ENCODE measurements at places on chromosomes 7 and 10. TPM values are rescaled to one million over a fixed set of nuclear protein-coding genes. Genes with fewer than 3 reads are reported as not detected.
A peak's percentile ranks its signal among the peaks of the same experiment; 100 is the strongest.

DNA sequence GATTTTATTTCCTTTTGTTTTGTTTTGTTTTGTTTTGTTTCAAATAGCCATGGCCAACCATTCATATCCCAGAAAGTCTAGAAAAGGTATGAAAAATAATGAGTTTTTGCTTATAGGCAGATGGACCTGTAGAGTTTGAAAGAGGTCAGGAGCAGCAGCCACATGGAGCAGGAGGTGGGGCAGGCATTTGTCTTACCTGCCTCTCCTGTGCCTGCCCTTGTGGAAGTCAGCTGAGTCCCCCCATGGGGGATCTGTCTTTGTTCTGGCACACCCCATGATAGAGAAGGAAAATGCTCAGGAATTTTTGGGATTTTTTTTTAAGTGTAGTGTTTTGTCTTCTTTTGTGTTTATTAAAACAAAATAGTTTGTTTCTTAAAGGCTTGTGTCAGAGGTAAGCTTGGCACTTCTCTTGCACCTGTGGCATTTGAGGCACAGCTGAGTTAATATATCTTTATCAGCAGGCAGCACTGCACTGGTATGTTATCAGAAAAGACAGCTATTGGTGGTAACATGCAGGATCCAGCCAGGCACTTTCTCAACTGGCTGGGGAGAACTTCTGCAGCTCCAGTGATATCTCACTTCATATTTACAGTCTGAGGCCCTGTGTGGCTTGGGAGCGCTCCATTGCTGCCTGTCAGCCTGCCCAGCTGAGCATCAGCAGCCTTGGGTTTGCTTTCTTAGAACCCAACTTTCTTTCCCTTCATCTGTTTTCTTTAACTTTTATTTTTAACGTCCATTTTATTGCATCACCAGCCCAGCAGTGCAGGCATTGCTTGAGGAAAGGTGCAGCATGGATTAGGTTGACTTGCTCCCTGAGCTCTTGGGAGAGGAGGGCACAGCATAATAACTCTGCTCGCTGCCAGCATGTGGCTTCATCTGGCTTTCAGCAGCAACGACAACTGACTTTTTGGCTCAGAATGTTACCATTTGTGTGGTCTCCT, 44.4 kb downstream of the LRRC4 start:
- DNase-seq, result no peak

GRCh38 chr10:43260117-43260761, 6.6 kb downstream of the RASGEF1A start:
- DNase-seq, result peak; percentile 7

Gene SEMA3C
- 349 TPM for total RNA-seq

Gene KCND2
- 0.05 TPM for total RNA-seq

Gene LRRD1
- total RNA-seq, result not detected

Gene PRRT4
- total RNA-seq, result not detected

GRCh38 chr7:80105701-80106408, 28.8 kb upstream of the GNAI1 start:
- DNase-seq, result peak; percentile 36

GRCh38 chr7:101527844-101528667, 101.0 kb downstream of the MYL10 start:
- DNase-seq, result peak; percentile 75

GRCh38 chr7:143954135-143954534, 509 bp upstream of the OR2F1 start:
- no peak for DNase-seq

- peak; percentile 85 for DNase-seq
These were observed 109.3 kb downstream of the TCF7L2 start for GRCh38 chr10:113059371-113059780.

DNA sequence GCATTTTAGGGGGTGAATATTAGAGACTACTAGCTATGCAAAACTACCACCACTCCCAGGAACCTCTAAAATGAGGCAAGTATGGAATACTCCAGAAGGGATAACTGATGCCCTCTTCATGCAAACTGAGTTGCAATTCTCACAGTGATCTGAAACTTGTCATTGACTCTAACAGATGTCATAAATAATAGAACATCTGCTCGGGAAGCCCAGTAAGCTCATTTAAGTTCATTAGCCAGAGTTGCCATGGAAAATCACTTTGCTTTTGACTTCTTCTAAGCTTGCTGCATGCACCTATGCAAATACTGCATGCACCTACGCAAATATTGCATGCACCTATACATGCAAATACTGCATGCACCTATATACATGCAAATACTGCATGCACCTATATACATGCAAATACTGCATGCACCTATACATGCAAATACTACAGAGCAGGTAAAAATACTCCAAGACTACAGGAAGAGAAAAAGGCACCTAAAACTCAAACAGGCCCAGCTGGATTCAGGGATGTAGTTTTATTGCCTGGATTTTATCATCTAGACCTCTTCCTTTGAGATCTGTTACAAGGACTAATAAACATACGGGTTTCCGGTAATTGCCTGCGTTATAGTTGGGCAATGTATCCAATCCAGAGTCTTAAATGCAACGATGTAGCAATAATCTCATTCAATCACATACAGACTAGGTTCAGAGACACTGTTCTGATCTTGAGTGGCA, 1061.1 kb upstream of the AUTS2 start:
- no peak for DNase-seq

Gene SLC29A4
- 2.6 TPM for total RNA-seq

Gene DRGX
- total RNA-seq, result not detected

GRCh38 chr7:80243425-80243824, 108.8 kb downstream of the GNAI1 start:
- no peak for DNase-seq

DNA sequence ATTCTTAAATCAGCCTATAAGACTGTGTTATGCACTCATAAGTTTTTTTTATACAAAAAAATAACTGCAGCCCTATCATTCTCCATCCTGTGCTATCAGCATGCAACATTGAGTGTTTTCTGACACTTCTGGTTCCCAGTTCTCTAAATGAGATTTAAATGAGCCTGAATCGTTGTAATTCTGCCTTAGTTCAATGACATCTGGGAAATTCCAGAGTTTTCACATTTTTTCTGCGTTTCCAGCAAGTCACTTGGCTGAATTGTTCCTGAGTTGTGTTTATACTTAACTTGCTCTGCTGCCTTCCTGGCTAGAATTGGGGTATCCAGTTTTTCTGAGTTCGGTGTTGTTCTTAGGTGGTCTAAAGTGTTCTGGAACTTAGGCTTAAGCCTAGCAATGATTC, 636.1 kb upstream of the FZD8 start:
- peak; percentile 26 for DNase-seq

GRCh38 chr7:111650456-111650999, 88.2 kb upstream of the IMMP2L start:
- peak; percentile 3 for DNase-seq

DNA sequence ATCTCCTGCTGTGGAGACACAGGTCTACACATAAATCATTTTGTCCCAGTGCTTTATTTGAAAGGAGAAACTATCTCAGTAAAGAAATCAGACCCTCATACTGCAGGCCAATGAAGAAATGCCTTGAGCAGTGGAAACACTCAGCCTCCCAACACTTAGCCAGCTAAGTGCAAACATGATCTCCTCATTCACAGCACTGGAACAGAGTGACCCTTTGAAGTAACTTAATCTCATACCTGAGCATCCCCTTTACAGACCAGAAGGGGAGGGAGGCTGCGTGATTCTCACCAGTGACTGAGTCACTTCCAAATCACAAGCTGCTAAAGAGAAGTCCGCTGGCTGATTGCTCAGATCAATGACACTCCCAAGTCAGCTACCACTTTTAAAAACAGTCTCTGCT, 4.5 kb downstream of the CHST15 start:
- DNase-seq, result no peak

DNA sequence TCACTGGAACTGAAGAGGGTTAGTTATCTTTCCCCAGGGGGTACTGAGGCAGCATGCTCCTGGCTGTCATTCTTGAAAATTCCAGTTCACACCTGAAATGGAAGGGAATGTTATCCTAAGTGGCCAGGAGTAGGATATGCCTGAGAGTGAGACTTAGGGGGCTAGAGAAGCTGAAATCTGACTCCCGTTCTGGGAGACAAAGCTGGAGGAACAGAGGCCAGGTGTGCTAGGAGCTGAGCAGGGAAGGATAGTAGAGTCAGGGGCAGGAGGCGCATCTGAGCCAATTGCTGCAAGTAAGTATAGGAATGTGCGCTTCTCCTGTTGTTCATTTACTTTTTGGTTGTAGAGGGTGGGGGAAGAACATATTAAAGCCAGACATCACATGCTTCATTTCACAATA, 58.1 kb upstream of the KIAA1217 start:
- DNase-seq, result no peak

DNA sequence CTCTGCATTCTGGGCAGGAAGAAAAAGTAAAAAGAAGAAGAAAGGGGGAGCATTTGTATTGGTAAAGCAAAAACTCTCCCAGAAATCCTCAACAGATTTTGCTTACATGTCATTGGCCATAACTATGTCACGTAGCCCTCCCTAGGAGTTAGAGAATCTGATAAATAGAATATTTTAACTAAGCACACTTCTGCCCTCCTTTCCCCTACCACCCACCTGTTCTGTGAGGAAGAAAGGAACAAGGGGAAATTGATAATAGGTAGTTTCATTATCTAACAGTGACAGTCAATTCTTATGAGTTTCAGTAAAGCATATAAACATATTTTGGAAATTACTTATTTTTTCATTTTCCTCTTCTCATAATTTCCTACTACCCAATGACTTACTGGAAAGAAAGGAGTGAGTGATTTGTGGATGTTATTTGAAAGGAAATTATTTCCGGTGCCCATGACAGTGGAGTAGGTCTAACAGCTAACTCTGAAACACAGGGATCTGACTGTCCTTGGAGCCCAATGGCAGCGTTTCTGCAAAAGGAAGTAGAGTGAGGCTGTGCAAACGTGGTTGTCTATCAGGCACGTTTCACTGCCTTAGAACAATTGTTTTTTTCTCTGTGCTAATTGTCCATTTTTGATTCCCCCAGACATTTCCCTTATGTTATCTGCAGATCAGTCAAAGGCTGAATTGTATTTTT, 128.6 kb upstream of the MDFIC start:
- DNase-seq, result no peak

DNA sequence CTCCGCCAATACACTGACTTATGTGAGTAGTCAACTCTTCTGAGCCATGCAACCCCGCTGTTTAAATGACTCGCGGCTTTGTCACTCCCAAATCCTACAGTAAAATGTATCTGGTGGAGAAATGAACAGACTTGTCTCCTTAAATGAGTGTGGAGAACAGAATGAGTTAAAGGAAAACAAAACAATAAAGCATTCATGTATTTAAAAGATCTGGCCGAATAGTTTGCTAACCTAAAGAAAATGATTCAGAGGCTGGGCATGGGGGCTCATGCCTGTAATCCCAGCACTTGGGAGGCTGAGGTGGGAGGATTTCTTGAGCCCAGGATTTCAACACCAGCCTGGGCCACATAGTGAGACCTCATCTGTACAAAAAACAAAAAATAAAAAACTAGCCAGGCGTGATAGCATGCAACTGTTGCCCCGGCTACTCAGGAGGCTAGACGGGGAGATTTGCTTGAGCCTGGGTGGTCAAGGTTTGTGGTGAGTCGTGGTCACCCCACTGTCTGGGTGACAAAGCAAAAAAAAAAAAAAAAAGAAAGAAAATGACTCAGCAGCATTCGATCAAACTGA, 86.5 kb upstream of the PFKP start:
- DNase-seq, result peak; percentile 84

Gene SEMA3D
- total RNA-seq, result 0.20 TPM

- peak; percentile 25 for DNase-seq
These were observed 486.7 kb downstream of the SDK1 start for GRCh38 chr7:3787717-3788264.

DNA sequence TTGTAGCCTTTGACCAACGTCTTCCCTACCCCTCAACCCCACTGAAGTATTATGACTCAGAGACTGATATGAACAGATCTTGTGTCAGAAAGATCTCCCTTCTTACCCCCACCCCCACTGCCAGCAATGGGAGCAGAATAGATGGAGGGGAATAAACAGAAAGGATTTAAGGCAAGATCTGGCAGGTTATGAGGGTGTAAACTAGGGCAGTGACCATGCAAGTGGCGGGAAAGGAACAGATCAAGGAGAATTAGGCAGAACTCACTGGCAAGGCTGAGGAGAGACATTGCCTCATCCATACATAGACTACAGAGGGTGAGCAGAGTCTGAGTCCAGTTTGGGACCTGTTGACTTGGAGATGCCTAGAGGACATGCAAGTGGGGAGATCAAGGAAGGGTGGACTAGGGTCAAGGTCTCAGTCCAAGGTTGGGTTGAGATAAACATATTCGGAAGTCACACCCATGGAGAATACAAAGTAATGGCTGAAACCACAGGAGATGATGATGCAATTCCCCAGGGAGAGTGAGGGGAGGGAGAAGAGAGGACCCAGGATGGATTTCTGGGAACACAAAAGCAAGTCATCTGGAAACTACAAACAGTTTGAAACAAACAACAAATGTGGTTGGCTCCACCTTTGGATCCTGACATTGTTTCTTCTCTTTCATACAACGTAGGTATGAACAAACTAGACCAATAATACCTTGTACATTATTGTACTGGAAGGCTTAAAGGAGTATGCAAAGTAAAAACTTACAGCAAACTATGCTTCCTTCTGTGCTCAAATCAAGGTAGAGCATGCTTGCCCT, 44.9 kb upstream of the IL6 start:
- DNase-seq, result no peak

DNA sequence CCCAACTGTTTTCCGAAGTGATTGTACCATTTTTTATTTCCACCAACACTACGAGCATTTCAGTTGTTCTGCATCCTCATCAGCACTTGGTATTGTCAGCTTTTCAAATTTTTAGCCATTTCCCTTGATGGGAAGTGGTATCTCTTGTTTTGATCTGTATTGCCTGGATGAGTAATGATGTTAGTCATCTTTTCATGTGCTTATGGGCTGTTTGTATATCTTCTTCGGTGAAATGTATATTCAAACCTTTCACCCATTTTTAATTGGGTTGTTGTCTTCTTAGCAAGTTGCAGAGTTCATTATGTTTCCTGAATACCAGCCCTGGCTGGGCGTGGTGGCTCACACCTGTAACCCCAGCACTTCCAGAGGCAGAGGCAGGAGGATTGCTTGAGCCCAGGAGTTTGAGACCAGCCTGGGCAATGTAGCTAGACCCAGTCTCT, 22.1 kb downstream of the CLIP2 start:
- peak; percentile 34 for DNase-seq

DNA sequence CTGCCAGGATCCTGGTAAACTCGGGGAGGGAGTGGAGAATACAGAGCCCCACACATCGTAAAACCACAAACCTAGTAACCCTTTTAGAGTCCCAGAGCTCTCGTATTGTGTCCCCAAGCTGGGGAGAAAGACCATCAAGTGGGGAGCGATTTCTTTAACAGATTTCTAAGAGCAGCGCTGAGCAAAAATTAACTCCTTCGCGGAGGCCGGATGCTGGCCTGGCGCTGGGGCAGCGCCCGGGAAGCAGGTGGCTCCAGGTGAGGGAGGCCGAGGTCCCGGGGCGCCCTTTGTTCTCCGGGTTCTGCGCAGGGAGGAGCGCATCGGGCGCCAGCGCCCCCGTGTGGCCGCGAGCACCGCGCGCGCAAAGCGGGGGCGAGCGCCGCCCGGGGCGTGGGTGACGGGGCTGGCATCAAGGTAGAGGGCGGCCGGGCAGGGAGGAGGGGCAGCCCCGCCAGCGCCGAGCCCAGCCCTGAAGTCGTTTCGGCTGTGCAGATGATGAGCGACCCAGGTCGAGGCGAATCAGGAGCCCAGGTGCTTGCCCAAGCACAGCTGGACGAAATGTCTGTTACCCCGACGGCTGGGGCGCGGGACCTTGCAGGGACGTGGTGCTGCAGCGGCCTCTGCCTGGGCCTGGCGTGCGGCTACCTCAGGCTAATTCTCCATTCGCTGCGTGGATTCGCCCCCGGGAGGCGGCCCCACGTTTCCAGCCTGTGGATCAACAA, 10.4 kb upstream of the FGFR2 start:
- no peak for DNase-seq

Gene PEX1
- total RNA-seq, result 12.5 TPM

Gene PLEKHS1
- 0.45 TPM for total RNA-seq
